ENCODE measurements at places on chromosomes 12 and 14. TPM values are rescaled to one million over a fixed set of nuclear protein-coding genes. Genes with fewer than 3 reads are reported as not detected.

GRCh38 chr14:32939254-32940065 lies 781 bp downstream of the NPAS3 start:
- peak; percentile 26 for DNase-seq

LPAR5 gene
- 0.17 TPM for total RNA-seq

DNA sequence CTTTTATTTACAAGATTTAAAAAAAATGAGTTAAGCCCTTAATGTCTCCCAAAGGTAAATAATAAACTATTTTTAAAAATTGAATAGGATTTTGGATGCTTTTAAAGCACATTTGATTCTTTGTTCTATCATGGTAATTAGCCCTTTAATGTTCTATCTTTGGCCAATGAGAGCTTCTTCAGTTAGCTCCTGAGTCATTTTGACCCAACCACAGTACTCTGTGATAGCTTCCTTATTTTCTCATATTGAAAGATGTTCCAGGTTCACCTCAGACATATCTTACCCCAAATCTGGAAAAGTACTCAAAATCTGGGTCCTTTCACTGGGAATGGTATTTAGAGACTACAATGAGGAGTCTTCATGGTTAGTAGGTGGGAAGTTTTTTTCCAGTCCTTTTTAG lies 98.0 kb downstream of the MYRFL start:
- no peak for DNase-seq

CNTN1 gene
- total RNA-seq, result 2.0 TPM

- DNase-seq, result no peak
Observed at GRCh38 chr14:103931422-103931821, 3.2 kb downstream of the TDRD9 start.

STXBP6 gene
- 0.17 TPM for total RNA-seq

DNA sequence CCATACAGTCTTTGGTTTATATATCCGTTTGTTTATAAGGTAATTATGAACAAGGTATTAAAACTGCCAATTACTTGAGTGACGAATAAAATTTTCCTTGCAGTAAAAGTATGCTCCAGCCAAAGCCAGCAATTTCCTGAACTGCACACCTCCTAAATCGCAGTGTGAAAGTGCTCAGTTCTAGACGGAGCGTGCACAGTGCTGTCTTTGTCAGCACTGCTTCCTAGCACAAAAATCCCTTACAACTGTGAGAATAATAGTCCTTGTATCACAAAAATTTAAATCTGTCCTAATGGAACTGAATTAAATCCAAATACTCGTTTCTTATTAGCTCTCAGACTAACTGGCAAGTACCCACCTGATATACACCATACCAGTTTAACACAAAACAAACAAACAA lies 26.3 kb downstream of the LRIG3 start:
- DNase-seq, result no peak

All from renal cortical epithelial cell (primary cell).